ENCODE measurements at places on chromosomes 4 and X. TPM values are rescaled to one million over a fixed set of nuclear protein-coding genes. Genes with fewer than 3 reads are reported as not detected.
A peak's percentile ranks its signal among the peaks of the same experiment; 100 is the strongest.

HPSE gene
- total RNA-seq: 6.6 TPM

BTC gene
- 4.5 TPM for total RNA-seq

CPZ gene
- total RNA-seq: 9.1 TPM

VGLL1 gene
- 154 TPM for total RNA-seq

RBMXL3 gene
- total RNA-seq: not detected

GRCh38 chrX:111119341-111119740 lies 23.4 kb downstream of the PAK3 start:
- no peak overlapping the region for H3K4me3 ChIP-seq
- no peaks in the 10 kb centered on the region for H3K36me3 ChIP-seq
- H3K27ac ChIP-seq: no peak overlapping the region
- no peak for DNase-seq
- H3K27me3 ChIP-seq: 0 out of 2 replicates have a peak, but pooled peaks cover 4% of the 10 kb centered on the region
- H3K4me1 ChIP-seq: no peaks in the 10 kb centered on the region

GRCh38 chr4:122711919-122712318 lies 20.6 kb upstream of the BBS12 start:
- H3K4me1 ChIP-seq: no peaks in the 10 kb centered on the region
- no peak overlapping the region for H3K27ac ChIP-seq
- H3K36me3 ChIP-seq: no peaks in the 10 kb centered on the region
- no peak overlapping the region for H3K4me3 ChIP-seq

GRCh38 chrX:11111947-11112346 lies 815 bp downstream of the HCCS start:
- H3K27ac ChIP-seq: peak overlapping the region; percentile 75
- peaks cover 2% of the 10 kb centered on the region for H3K36me3 ChIP-seq
- DNase-seq: no peak
- peaks cover 10% of the 10 kb centered on the region for H3K4me1 ChIP-seq
- H3K27me3 ChIP-seq: no peaks in the 10 kb centered on the region

GRCh38 chr4:43014256-43014655 lies 121.7 kb downstream of the GRXCR1 start:
- H3K4me3 ChIP-seq: no peak overlapping the region
- no peak overlapping the region for H3K27ac ChIP-seq
- H3K4me1 ChIP-seq: no peaks in the 10 kb centered on the region
- no peaks in the 10 kb centered on the region for H3K36me3 ChIP-seq
- H3K27me3 ChIP-seq: no peaks in the 10 kb centered on the region

GRCh38 chr4:54783402-54784110 lies 125.8 kb downstream of the KIT start:
- no peak overlapping the region for H3K4me3 ChIP-seq
- H3K27me3 ChIP-seq: no peaks in the 10 kb centered on the region
- DNase-seq: no peak
- H3K4me1 ChIP-seq: no peaks in the 10 kb centered on the region
